ENCODE measurements at places on chromosomes 12 and 14. TPM values are rescaled to one million over a fixed set of nuclear protein-coding genes. Genes with fewer than 3 reads are reported as not detected.

Gene GPN3
- 30.6 TPM for total RNA-seq

Gene KRT82
- not detected for total RNA-seq

Gene RNF212B
- total RNA-seq: not detected

Gene NRXN3
- 0.75 TPM for total RNA-seq

Gene VWF
- total RNA-seq: 0.10 TPM

Gene GDF3
- total RNA-seq: not detected

Gene OR6C76
- total RNA-seq: not detected

Gene C12orf60
- 1.8 TPM for total RNA-seq

Gene NPC2
- 331 TPM for total RNA-seq

Gene LHX5
- not detected for total RNA-seq

Gene PIANP
- total RNA-seq: 1.2 TPM

Gene MYO1A
- total RNA-seq: 0.24 TPM

Gene CMKLR1
- not detected for total RNA-seq

Gene SLC2A14
- total RNA-seq: not detected

Gene PLA2G1B
- total RNA-seq: 0.24 TPM

Gene P2RX7
- not detected for total RNA-seq

Gene CIROP
- total RNA-seq: not detected

Gene EPYC
- total RNA-seq: not detected

Gene KRT3
- 0.07 TPM for total RNA-seq

Gene KRT74
- not detected for total RNA-seq
